ENCODE measurements at places on chromosomes 12 and 14. TPM values are rescaled to one million over a fixed set of nuclear protein-coding genes. Genes with fewer than 3 reads are reported as not detected.
A peak's percentile ranks its signal among the peaks of the same experiment; 100 is the strongest.

DNA sequence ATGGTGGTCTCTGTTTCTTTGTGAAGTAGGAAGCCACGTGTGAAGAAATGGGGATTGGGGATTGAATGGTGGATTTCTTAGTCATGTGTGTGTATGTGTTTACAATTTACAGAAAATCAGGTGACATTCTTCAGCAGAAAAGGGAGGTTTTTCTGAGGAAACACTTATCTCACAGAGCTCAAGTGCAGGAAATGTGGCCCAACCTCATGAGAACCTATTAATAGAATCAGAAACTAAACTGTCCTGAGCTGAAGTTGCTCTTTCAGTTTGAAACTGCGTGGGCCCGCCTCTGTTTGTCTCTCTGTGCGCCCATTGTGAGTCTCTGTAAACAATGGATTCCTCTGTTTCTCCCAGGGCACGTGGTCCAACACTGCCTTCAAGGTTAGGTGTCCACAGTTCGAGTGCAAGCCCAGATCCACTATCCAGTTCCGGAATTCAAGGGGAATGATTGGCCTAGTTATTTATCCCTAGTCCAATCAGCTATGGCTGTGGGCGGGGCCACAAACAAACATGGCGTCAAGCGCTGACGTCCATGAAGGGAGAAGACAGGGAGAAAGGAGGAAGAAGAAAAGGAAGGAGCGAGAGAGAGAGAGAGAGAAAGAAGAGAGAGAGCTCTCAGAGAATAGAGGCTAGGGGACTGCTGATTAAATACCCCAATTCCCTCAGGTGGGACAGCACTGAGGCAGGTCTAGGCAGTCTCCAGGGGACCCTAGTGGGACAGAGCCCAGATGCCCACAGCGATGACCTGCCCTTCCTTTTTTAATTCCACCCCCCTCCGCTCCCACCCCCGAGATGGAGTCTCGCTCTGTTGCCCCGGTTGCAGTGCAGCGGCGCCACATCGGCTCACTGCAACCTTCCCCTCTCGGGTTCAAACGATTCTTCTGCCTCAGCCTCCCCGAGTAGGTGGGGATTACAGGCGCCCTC is 31.4 kb upstream of the C12orf76 start:
- no peak for DNase-seq

GRCh38 chr14:61517911-61518384 is 177.4 kb upstream of the HIF1A start:
- DNase-seq = peak; percentile 62

GRCh38 chr12:102300824-102301461 is 103.3 kb upstream of the PMCH start:
- no peak for DNase-seq

DNA sequence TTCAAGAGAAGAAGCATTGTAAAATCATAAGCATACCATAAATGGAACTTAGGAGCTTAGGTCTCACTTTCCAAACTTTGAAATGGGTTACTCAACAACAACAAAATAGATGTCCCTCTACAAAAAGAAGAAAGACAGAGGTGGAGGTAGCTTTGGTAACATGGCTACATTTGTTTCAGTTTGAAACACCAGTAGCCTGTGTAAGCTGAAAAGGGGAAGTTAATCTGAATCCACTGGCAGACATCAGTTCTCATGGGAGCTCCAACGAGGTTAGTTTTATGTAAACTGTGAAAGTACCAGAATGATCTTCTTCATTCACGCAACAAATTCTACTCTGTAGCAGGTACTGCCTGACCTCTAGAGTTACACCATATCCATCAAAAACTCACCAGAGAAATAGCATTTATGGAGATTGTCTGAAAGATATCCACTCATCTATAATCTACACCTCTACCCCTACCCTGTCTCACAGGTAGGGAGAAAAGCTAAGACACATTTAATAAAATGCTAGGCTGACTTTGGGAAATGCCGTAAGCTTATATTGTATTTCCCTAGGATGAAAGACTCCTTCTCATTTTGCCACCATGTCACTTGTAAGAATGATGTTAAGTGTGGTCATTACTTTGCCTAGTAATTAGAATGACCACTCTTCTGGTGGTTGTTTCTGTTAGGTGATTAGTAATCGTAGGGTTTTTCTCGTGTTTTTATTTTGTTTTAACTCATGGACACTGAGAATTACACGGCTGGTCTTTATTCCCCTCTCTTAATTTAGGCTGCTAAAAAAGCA is 224.1 kb downstream of the ASCL1 start:
- DNase-seq = no peak

Gene SLC17A8
- total RNA-seq = 0.80 TPM

- DNase-seq = no peak
Observed at GRCh38 chr12:114069507-114069906, 103.4 kb upstream of the RBM19 start.

GRCh38 chr14:32648434-32648833 is 290.2 kb upstream of the NPAS3 start:
- DNase-seq = peak; percentile 14

DNA sequence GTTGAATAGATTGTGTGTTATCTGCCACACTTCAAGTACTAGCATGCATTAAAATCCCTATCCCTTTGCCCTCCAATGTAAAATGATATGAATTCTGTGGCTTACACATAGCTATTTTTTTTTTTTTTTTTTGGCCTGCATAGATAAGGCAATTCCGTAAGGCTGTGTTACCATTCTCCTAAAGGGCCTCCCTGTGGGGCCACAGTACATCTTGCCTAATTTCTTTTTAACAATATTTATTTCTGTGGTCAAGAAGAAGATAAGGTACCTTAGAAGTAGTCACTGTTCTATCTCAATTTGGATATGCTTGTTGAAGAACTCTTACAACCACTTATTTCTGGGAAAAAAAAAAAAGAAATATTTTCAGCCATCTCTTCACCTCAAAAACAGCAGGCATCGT is 19.8 kb downstream of the FLRT2 start:
- no peak for DNase-seq

- peak; percentile 92 for DNase-seq
Observed at GRCh38 chr12:6647083-6647604, at the start of gene ACRBP. ACRBP (minus strand) TSS chr12:6647432; CDS start chr12:6647366, 66 bp downstream.

DNA sequence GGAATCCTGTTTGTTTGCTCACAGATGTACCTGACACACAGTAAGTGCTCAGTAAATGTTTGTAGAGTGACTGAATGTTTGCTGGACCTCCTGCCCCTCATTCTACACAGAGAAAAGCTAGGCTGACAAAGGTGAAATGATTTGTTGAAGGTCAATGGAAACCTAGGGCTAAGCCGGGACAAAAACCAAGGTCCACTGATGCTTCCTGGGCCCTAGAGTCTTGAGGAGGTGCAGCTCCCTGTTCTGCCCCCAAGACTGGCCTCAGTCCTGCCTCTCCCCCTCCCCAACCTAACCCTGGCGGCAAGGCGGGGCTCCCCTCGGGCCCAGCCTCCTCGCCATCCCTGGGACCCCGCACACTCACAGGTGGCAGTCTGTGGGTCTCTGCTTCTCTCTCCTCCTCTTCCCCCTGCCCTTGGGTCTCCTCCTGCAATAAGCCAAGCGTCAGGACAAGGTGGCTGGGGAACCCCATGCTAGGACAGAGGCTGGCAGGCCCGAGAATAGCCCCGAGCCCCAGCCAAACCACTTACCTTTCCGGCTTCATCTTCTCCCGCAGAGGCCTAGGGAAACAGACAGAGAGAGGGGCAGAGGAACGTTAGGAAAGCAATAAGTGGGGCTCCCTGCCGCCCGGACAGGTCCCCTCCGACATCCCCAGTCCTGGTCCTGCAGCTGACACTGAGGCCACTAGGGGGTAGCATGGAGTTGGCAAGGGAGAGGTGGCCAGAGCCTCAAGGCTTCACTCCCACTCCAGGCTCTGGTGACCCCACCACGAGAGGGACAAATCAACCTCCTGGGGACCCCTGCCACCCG is 9.3 kb downstream of the PGF start:
- peak; percentile 78 for DNase-seq

GRCh38 chr12:39846304-39846703 is 226.7 kb upstream of the ABCD2 start:
- DNase-seq = no peak

DNA sequence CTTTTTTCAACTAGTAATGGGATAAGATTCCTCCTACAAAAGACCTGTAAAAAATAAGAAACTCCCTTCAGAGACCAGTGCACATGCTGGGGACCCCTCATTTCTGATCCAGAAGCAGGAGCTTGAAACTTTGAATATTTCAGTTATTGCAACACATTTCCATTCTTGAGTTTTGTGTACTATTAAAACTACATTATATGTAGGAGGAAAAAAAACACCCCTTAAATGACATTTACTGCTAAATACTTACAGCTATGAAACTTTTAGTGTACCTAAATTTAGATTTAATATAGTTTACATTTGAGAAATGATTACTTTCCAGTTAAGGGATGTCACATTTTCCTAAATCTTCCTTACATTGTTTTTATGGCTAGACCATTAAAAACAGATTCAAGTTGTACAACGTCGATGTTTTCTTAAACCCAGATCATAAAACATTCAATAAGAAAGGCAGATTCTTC is 4.1 kb downstream of the LRIG3 start:
- DNase-seq = no peak

Gene KRT79
- total RNA-seq = not detected

GRCh38 chr12:32395026-32395425 is 4.3 kb upstream of the FGD4 start:
- DNase-seq = no peak

DNA sequence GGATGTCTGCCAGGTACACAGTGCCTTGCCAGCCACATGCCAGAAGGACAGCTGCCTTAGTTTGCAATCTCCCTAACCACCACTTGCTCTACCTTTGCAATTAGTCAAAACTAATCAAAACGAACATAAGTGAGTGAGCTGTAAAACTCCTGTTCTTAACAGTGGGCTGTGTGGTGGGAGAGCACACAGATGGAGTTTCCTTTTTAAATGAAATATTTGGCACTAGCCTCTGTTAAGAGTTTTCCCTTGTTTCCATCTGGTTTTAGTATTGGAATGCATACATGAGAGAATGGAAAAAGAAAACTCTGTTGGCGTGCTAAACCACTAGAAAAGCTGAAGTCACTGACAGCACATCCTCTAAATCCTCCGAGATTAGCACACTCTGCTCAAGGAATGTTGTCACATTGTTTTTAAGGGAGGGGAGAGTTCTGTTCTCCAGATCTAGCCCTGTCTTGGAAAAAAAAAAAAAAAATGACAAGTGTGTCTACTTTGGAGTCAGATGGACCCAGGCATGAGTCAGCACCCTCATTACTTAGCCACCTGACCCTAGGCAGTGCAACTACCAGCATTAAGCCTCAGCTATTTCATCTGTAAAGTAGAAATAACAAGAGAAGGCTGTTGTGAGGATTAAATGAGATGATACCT is 83.9 kb downstream of the STXBP6 start:
- DNase-seq = no peak

Gene RNF212B
- not detected for total RNA-seq

All from G401 (cell line).